ENCODE measurements at places on chromosomes 16 and 17.

DNA sequence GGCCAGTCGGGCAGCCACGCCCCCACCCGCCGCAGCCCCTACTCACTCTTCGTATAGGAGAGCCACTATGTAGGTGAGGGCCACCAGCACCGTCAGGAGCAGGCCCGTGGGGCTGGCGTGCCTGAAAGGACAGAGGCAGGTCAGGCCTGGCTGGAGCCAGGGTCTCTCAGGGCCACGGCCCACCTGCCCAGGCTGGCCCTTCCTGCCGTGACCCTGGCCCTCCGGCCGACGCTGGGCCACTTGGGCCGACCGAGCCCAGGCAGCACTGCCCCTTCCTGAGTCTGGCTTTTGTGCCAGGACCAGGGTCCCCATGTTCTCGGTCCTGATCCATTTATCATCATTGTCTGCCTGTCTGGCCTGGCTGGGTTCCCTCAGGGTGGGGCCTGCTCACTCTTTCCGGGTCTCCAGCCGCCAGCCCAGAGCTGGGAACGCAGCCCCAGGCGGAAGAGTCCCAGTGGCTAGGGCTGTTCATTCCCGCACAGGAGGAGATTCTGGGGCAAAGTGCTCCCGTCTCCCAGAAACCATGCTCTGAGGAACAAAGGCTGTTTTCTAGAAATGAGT is 10.1 kb upstream of the RASD1 start:
- no peak for DNase-seq

GRCh38 chr17:82215095-82215971 is 2.7 kb upstream of the CCDC57 start:
- DNase-seq = no peak

- peak; percentile 32 for DNase-seq
Measured at GRCh38 chr17:7393613-7394451, 493 bp downstream of the PLSCR3 start.

DNA sequence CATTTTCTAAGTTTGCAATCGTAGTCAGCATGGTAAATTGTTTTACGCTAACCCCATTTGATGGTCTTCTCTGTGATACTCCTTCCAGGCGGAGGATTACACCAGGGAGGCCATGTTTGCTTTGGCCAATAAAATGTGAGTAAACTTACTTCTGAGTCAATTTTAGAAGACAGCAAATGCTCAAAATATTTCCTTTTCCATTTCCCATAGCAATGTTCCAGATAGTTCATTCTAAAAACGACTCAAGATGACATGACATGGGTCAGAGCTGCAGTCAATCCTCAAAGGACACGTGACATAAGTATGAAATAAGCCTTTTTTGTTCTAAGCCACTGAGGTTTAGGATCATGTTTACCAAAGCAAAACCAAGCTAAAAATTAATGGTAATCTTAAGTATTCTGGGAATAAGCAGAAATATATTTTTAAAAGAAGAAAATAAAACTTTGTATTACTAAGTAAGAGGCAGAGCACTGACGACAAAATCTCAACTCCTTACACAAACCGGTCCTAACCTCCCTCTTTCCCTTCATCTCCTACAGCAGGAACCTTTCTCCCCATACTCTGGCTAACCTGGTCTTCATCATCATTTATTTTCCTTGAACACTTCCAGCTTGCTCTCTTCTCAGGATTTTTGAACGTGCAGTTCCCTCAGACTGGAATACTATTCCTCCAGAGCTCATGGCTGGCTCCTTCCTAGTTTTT is 266.2 kb downstream of the CEP112 start:
- DNase-seq = no peak

DNA sequence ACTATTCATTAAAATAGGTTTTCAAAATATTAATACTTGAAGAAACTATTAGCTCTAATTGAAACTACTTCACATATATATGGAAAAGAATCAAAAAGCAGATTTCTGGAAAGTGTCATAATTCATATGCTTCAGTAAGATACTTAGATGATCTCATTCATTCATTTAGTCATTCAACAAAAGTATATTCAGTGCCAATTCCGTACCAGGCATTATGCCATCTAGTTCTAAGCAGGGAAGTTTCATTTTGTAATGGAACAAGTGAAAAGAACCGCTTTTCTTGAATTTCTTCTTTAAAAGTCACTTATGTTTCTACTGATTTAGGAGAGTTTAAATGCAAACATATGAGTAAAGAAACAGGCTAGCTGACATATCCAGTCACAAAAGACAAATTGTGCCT is 118.3 kb upstream of the FAM20A start:
- no peak for DNase-seq

DNA sequence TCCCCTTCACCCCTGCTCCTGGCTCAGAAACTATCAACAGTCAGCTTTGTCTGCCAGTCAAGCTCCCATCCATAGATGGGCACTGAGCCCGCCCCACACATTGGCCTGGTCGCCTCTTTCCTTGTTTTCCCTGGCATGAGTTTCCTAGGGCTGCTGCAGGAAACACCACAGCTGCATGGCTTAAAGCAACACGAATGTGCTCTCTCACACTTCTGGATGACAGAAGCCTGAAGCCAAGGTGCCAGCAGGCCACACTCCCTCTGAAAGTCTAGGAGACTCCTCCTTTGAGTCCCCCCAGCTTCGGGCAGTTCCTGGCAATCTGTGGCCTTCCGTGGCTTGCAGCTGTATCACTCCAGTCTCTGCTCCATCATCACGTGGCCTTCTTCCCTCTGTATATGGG is 69.9 kb downstream of the TBC1D16 start:
- no peak for DNase-seq

GRCh38 chr17:4331614-4332013 is 34.9 kb downstream of the UBE2G1 start:
- DNase-seq = no peak

- DNase-seq = no peak
Measured at GRCh38 chr17:42526031-42526444, 10.0 kb upstream of the NAGLU start.

GRCh38 chr16:87926246-87927194 is 9.8 kb downstream of the CA5A start:
- DNase-seq = no peak

DNA sequence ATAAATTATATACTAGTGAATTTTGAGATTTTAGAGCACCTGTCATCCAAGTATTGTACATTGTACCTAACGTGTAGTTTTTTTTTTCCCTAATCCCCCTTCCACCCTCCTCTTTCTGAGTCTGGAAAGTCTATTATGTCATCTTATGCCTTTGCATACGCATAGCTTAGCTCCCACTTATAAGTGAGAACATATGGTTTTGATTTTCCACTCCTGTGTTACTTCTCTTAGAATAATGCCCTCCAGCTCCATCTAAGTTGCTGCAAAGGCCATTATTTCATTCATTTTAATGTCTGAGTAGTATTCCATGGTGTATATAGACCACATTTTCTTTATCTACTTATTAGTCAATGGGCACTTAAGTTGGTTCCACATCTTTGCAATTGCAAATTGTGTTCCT is 177.0 kb upstream of the C16orf82 start:
- DNase-seq = no peak

DNA sequence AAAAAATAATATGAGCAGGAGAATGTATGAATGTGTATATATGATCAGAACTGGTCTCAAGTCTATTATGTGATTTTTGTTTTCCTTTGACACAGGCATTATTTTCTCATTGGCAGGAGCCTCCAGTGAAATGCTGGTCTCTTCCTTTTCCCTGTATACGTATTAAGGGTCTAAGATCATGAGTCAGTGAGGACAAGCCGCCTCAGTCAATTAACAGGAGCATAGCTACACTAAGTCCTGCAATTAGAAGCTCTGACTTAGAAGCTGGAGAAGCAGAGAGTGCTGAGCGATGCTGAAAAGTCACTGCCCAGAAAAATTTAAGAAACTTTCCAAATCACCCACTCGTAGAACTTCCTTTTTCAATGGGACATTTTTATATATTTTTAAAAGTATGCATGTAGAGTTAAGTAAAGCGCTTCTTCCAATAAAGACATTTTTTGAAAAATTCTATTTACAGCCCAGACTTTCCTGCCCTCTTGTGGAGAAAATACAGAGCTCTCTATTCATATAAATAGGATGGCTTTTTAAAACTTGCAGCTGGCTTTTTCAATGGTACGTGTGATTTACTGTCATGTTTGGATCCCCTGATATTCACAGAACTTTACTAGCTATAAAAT is 70.2 kb upstream of the PSMD7 start:
- DNase-seq = no peak

DNA sequence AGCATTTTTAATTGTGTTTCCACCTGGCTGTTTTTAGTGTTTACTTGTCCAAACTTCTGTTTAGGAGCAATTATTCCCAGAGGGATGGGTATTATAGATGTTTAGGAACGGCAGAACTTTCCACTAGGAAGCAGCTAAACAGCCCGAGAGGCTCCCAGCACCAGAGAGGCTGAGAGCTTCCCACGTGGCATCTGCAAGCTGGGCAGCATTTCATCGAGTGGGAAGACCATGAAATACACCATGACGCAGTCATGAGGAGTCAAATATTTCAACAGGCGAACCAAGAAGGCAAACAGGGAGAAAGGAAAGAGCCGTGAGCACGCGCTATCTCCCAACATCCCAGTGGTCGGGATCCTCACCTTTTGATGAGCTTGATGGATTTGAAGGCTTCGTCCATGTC is 24.1 kb downstream of the TMEM204 start:
- no peak for DNase-seq

DNA sequence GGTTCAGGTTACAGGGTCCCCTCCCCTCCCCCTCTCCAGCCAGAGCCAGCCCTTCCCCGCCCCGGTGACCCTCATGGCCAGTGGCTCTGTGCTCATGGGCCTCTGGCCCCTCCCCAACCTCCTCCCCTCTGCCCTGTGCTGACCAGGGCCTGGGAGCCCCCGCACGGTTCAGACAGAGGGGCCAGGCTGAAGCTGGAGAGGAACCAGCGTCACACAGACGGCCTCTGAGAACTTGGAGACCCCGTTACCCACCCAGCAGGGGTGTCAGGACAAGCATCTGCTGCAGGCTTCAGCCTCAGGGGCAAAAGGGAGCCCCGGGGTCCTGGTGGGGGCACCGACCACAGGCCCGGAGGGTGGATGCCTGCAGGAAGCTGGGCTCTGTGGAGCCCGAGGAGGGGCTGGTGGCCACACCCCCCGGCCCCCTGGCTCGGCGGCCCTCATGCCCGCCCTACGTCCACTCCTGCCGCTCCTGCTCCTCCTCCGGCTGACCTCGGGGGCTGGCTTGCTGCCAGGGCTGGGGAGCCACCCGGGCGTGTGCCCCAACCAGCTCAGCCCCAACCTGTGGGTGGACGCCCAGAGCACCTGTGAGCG is at the start of gene WFIKKN1:
WFIKKN1 (plus strand) TSS at position 171 of the 591 bp plus-strand sequence; CDS start at position 440, 269 bp downstream.
- DNase-seq = no peak

GRCh38 chr17:32187271-32187670 is 45.0 kb downstream of the RHOT1 start:
- DNase-seq = no peak

- DNase-seq = no peak
Measured at GRCh38 chr16:74577882-74578366, 29.0 kb downstream of the GLG1 start.

DNA sequence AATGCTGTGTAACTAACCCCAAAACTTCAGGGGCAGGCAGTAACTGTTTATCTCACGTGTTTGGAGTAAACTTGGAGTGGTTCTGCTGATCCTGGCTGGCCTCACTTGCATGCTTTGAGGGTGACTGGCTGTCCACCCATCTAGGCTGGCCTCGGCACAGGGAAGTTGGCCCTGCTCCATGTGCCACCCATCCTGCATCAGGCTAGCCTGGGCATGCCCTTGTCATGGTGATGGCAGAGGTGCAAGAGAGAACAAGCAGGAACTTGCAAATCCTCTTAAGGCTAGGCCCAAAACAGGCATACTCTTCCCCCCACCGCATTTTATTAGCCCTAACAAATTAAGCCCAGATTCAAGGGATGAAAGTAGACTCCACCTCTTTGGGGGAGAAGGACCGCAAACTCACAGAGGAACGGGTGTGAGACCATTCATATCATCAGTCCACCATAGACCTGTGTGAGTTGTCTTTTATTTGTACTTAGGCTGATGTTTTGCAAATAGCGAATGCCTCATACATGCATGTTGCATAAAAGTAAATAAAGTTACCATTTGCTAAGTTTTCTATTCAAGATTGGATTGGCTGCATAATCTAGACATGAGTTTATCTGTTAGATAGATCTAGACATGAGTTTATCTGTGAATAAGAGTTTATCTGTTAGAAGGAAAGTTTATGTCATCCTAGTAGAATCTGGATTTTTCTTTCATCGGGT is 221.0 kb downstream of the CCDC182 start:
- no peak for DNase-seq

DNA sequence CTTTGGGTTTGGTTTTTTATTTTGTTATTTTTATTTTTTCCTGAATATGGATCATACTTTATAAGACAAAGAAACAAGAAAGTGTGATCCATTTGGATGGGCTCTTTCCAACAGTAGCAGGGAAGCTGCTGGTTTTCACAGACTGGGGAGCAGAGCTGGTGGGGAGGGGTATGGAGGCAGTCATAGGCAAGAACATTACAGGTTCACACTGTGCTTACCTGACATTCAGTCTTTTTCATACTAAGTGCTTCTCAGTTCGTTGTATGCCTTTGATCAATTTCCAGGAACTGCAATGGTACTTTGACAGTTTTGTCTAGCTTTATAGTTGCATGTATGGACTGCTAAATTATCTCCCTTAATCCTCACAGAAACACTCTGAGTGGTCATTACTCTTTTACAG is 27.7 kb downstream of the BEAN1 start:
- DNase-seq = no peak

- DNase-seq = no peak
Measured at GRCh38 chr16:57422026-57422944, 17.7 kb downstream of the CCL17 start.

DNA sequence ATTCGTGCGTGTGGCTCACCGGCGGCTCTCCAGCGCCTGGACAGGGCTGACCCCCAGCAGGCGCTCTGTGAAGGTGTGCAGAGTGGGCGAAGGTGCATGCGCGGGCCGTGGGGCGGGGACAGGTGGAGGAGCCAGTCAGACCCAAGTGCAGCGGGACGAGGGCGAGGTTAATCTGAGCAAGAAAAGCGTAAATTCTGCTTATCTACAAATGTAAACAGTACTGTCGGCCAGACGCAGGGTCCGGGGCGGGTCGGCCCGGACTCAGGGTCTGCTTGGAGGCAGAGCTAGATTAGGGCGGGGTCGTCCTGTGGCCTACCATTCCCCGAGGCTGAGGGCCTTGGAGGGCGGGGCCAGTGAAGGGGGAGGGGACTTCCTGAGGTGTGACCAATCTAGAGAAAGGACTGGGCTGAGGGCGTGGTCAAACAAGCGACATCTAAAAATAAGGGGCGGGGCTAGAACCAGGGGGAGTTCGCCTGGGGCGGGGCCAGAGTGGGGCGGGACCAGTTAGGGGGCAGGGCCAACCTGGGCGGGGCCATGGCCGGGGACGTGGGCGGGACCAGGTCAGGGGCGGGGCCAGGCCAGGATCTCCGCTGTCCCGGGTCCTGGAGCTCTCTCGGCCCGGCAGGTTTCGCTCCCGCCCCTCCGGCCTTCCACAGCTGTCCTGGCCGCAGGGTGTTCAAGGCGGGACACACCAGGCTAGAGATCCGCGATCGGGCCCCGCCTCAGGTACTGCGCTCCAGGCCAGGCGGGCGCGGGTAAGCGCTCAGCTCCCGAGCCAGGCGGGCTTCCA is at the start of gene SEC14L5:
SEC14L5 (plus strand) TSS at position 611 of the 790 bp plus-strand sequence. CDS start 994 bp downstream, outside the sequence.
- DNase-seq = peak; percentile 76

- DNase-seq = peak; percentile 56
Measured at GRCh38 chr17:74972107-74972972, at the start of gene HID1. Gene HID1 (minus strand): TSS chr17:74972759. CDS start chr17:74972656, 103 bp downstream.

Measured in stimulated activated CD8-positive, alpha-beta memory T cell treated with anti-CD3 and anti-CD28 coated beads, Interleukin-7, amount 100 ng/mL, for 24 hours (primary cell).